ENCODE measurements at places on chromosomes 3 and 15.

- no peak for DNase-seq
Observed at GRCh38 chr3:52188556-52188955, 9.4 kb upstream of the ALAS1 start.

- DNase-seq: no peak
Observed at GRCh38 chr3:78368636-78369345, 1328.9 kb downstream of the ROBO2 start.

DNA sequence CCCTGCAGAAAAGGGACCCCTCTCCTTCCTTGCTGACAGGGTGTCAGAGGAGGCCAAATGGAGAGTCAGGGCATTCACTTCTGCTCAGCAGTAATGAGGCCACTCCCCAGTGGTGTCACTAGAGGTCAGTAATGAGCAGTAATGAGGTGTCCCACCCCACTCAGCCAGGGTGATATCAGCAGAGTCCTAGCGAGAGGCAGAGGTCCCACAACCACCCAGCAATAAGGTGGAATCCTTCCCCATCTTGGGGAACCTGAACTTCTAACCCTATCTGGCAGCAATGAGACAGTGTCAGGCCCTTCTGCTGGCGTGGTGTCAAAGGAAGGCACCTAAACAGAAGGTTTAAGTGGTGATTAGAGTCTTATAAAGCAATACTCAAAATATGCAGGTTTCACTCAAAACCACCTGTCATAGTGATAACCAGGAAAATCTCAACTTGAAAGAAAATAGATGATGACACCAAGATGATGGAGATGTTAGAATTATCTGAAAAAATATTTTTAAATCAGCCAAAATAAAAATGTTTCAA is 12.9 kb downstream of the OCA2 start:
- no peak for DNase-seq

- no peak for DNase-seq
Observed at GRCh38 chr3:71118436-71118835, 465.1 kb downstream of the FOXP1 start.

DNA sequence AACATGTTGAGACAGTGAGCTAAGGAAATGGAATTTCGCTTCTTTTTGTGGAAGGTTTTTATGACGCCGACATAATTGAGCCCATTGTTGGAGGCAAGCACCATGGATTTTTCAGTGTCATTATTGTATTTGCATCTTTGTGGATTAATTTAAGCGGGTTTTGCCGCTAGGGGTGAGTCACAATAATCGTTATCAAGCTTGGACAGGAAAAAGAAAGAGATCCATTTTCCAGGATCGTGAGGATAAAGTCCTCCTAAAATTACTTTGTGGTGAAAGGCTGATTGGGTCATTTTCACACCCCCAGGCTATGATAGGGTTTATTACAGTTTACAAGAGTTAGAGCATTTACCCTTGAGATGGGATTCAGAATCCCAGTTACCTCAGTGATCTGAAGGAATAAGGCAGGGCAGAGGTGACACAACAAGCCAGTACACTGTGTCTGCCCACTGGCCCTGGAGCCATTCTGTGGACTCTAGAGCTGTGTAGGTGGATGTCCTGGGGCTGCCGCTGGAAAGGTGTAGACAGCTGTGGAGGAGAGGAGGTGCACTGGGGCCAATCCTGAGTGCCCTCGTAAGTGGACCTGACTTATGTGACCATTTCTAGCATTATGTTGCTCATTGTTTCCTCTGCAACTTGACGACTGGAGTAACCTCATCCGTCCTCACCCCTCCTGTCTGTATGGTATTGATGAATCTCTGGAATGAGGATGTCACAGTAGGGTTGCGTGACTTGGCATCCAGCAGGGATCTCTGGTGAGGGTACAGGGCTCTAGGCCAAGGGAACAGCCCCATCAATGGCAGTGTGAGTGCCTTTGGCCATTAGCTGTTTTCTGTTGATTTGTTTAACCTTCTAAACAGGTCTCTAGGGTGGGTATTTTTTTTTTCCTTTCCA is 370.1 kb downstream of the LRTM1 start:
- peak; percentile 47 for DNase-seq

DNA sequence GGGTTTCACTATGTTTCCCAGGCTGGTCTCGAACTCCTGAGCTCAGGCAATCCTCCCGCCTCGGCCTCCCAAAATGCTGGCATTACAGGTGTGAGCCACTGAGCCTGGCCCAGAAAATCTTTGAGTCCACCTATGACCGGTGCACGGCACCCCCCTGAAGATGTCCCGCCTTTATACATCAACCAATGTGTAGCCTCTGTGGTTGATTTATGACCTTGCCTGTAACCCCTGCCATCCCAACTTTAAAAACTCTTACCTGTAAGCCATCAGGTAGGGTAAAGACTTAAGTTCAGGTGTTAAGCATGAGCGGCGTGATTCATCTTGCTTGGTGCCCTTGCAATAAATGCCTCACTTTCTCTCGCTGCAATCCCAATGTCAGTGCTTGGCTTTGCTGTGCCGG is 14.5 kb upstream of the CTSH start:
- DNase-seq: no peak

GRCh38 chr15:64894395-64895056 is 17.2 kb upstream of the ANKDD1A start:
- DNase-seq: no peak

DNA sequence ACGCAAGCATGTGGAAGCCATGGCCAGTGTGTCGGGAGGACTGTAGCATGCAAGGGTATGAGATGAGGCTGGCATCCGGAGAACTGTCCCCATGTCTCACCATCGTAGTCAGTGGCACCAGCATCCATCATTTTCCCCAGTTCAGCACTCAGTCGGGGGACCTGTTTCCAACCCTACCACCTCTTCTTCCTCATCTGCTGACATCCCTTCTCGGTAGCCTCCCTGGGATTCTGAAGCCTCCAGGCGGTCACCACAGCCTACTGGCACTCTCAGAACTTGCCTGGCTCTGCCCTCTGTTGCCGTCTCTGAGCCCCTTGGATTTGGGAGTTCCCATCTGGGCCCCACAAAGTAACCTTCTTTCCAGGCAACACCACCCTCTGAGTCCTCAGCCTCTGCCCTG is 131.1 kb upstream of the ABHD17C start:
- DNase-seq: no peak

DNA sequence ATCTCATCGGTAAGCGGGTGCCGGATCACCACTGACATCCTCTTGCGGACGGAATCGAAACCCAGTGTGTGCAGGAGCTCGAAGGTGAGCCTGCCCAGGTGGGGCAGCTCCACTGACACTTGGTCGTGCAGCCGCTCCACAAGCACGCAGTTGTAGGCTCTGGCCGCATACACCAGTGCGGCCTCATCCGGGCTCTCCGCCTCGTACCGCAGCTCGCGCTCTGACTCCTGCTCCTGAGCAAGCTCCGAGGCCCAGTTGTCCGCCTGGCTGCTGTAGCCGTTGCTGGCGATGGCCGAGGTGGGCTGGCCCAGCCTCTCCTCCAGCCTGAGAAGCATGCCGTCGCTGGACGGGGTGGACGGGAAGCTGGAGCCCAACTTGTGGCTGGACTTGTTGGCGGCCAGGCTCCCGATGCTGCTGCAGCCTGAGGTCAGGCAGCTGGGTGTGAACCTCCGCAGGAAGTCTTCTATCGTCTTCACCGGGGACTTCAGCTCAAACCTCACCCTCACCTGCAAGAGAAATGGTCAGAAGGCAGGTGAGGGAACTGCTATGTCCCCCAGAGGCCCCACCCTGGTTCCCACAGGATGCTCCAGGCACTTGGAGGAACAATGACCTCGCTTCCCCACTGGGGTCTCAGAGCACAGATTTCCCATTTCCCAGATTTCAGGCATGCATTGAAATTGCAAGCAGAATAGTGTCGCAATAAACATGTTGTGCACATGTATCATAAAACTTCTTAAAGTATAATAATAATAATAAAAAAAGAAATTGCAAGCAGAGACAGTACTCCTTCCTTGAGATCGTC is 149.2 kb downstream of the ATP10A start:
- DNase-seq: no peak

- no peak for DNase-seq
Observed at GRCh38 chr15:97129674-97130073, 799.2 kb downstream of the NR2F2 start.

DNA sequence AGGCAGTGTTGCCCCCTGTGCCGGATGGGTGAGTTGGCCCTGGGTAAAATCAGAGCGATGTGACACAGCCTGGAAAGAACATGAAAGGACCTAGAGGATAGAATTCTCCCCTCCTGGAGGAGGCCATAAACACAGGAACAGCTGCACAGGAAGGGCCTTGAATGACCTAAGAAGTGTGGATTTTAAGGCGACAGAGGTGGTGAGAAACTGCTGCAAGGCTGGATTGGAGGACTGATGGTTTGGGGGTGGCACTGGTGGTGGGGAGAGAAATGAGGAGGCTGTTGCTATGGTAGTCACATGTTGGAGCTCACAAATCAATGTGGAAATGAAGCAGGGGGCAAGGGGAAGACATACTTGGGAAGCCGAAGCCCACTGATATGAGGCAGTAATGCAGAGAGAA is 13.8 kb downstream of the XIRP1 start:
- no peak for DNase-seq

- no peak for DNase-seq
Observed at GRCh38 chr15:54820098-54820497, 376.6 kb downstream of the RSL24D1 start.

GRCh38 chr3:177810162-177810623 is 612.9 kb upstream of the TBL1XR1 start:
- DNase-seq: peak; percentile 80

- DNase-seq: no peak
Observed at GRCh38 chr15:34435658-34436057, 1.9 kb downstream of the GOLGA8A start.

- no peak for DNase-seq
Observed at GRCh38 chr3:122295266-122296062, 29.6 kb upstream of the CSTA start.

- DNase-seq: no peak
Observed at GRCh38 chr3:27639271-27639670, 82.9 kb downstream of the EOMES start.

GRCh38 chr3:123627673-123628670 is 43.1 kb upstream of the HACD2 start:
- DNase-seq: no peak

GRCh38 chr3:59880717-59881116 is 830.9 kb upstream of the CFAP20DC start:
- no peak for DNase-seq

DNA sequence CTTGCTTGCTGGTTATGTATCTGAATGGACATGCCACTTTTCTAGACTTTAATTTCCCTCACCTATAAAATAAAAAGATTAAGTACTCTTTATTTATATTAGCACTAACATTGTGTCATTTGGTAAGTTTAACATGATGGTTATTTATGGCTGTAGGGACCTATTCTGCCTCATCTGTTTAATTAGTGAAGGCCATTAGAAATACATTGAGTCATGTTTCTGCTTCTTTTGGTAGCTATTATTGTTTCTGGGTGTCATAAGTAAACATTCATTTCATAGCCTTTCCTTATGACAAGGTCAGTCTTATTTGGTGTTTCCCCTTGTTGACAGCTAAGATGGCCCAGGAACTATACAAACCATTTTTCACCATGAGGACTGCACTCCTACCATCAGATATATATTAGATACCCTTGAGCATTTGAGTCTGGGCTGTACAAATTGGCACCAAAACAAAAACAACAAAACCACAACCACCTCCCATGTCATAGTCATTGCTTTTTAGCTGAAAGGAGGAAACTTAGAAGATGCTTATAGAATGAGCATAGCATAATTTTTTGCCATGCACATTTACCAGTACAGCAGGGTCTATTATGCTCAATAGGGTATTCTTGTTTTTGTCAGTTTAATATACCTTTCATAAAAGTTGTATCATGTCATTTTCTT is 39.3 kb downstream of the SRP14 start:
- DNase-seq: no peak

GRCh38 chr3:184386047-184386806 is 6.4 kb downstream of the CHRD start:
- no peak for DNase-seq

DNA sequence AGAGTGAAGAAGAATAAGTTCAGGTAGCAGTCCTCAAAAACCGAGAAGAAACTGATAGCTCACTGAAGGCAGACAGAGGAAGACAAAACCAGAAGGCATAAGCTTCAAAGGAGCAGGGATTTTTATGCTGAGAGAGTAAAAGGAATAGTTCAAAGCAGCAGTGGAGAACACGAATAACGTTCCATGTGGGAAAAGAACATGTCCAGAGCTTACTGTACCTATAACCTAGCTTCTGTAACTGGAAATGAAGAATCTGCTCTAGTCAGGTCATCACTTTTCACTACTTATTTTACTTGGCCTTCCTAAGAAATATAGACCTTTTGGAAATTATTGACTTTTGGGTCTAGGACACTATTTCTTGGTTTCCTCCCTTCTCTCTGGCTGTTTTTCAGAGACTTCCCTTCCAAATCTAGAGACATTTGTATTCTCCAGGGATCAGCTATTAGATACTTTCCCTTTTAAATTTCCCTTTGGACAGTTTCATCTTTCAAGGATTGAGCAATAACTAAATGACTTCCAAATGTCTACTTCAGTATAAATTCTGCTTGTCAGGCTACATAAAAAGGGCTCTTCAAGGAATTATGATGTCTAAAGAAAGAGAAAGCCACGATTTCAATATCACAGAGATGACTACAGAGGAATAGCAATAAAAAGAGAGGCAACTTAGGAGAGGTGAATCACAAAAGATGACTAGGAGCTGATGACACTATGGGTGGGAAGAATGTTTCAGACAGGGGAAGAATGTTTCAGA is 46.7 kb downstream of the UBE3A start:
- peak; percentile 75 for DNase-seq

Data from foreskin keratinocyte (primary cell).